ENCODE measurements at places on chromosomes 7 and 10. TPM values are rescaled to one million over a fixed set of nuclear protein-coding genes. Genes with fewer than 3 reads are reported as not detected.

GRCh38 chr10:65945061-65945460 is 980.8 kb upstream of the LRRTM3 start:
- DNase-seq: no peak

DNA sequence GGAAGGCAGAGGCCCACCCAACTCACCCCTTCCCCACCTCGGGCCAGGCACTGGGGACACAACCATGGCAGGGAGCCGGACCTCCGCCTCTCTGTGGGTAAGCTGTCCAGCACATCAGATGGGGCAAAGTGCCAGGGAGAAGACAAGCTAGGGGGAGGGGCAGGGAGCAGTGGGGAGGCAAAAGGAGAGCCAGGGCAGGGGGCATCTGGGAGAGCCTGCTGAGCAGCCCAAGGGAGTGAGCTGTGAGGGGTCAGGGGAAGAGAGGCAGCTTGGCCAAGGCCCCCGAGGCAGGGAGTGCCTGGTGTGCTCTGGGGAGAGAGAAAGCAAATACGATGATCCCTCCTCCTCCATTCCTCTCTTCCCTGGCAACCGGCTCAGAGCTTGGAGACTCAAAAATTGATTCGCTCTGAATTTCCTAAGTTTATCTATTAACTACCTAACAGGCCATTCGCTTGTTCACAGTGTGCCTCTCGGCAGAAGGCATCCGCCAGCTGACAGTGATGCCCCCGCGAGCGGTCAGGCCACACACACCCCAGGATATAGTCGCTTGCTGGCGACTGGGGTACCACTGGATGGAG is 4.5 kb downstream of the CAMK2B start:
- DNase-seq: no peak

DNA sequence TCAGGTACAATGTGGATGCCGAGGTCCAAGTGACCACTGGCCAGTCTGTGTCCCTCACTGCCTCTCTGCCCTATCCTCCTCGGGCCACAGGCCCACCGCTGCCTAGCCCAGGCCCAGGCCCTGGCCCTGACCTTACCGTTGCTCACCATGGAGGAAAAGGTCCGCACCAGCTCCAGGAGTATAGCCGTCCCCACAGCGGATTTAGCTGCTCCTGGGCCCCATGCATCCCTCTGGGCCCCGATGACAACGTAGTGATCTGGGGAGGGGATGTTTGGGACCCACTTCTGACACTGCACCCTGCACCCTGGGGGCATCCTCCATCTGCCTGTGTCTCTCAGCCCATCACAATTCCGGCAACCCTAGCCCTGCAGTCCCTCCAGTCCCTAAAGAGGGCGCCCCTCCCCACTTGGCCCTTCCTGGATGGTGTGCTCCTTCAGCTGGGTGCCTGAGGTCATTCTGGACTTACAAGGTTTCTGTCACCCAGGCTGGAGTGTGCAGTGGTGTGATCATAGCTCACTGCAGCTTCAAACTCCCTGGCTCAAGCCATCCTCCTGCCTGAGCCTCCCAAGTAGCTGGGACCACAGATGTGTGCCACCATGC is 12.1 kb downstream of the TFR2 start:
- DNase-seq: peak; percentile 57

GRCh38 chr7:130201796-130202195 is 3.4 kb downstream of the TMEM209 start:
- DNase-seq: no peak

Gene EIF4H
- 441 TPM for total RNA-seq

DNA sequence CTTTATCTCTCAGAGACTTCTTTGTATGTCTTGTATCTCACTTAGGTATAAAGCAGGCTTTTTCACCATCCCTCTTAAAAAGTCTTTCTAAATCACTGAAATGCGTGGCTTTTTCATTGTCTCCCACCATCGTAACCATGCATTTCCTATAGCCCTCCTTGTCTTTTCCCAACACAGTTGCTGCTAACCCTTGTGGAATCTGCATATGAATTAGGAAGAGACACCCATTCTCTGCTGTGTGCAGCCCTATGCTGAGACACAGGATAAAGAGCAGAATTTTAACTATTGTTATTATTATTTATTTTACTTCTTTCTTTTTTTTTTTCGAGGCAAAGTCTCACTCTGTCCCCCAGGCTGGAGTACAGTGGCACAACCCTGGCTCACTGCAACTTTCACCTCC is 804.3 kb upstream of the COBL start:
- DNase-seq: no peak

Gene HOXA11
- total RNA-seq: not detected

Gene SLC39A12
- total RNA-seq: not detected

Gene SPDYE11
- total RNA-seq: not detected

DNA sequence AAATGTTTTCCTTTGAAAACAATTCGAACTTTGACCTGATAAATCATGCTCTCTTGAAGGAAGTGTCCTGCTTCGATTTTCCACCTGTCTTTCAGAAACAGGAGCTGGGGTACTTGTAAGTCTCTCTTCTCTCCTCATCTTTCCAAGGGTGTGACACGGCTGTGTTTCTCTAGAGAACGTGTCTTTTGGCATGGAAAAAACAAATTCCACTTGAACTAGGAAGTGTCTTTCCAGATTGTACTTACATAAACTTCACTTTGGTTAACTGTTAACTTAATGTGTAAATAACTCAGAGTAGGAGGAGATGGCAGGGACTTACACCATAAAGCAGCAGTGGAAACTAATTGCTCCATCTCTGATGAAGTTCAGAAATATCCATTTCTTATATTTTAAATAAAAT is 4.2 kb upstream of the CALCR start:
- no peak for DNase-seq

Gene TEX36
- total RNA-seq: not detected

Gene GIMAP1
- 5.5 TPM for total RNA-seq

DNA sequence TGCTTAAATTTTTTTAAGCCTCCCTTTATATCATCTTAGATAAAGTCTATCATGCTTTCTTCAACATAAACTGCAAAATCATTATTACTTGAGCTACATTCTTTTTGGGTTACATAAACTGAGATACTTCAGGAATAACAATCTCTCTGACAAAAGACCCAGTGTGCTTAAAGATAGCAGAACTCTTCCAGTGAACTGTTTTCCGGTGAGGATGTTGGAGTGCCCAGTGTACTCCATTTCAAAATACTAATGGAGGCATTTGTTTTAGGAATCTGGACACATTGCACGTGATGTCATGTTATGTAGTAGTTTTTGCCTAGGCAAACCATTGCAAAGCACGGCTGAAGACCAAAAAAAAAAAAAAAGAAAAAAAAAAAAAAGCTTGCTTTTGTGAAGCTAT is 388.2 kb upstream of the CELF2 start:
- no peak for DNase-seq

Gene GIMAP2
- total RNA-seq: 40.1 TPM

Gene AQP1
- 0.16 TPM for total RNA-seq

- peak; percentile 73 for DNase-seq
Observed at GRCh38 chr10:86711513-86712316, 43.4 kb downstream of the LDB3 start.

Gene C10orf62
- not detected for total RNA-seq
